NCI-H2227 treated with DMSO at 0.1 percent for 48 hours (cell line): ENCODE measurements at places on chromosomes 11 and 22.
A peak's percentile ranks its signal among the peaks of the same experiment; 100 is the strongest.

DNA sequence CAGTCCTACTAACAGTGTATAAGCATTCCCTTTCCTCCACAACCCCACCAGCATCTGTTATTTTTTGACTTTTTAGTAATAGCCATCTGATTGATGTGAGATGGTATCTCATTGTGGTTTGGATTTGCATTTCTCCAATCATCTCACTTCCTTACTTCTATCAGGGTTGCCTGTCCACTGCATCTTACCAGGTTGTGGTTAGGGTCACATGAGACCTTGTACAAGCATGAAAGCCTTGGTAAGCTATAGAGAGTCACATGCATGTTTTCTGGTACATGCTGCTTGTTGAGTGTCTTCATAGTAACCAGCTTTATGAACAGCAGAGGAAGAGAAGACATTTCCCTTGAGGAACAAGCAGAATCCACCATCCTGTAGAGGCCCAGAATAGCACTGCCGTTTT is 102.9 kb upstream of the PAX6 start:
- no peak for DNase-seq

DNA sequence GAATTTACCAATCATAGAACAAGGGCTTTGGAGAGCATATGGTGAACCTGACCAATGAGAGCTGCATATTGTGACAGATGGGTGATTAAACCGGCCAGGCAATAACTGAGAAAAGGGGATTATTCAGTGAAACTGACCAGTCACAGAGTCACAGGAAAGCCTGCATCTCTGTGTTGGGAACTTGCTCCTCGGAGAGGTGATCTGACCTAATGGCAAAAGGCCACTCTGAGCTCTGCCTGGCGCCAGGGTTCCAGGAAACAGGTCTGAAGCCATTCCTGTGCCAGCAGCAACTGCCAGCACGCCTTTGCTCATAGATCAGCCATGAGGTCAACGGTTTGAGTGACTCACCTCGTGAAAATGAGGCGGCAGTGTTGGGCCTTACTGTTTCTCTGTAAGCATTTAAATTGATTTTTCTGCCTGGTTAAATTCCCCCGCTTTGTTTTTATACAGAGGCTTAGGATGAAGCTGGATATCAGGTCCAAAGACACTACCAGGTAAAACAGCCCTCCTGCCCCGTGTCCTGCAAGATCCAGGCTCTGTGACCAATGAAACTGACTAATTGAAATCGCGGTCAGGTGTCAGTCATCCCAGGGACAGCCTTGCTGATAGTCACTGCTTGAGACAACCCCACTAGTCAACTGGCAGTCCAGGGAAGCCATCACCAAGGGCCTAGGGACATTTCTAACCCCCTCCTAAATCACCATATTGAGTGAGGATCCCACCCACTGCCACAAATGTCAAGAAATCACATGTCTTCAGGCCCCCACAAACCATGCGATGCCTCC is 35.8 kb upstream of the MYOD1 start:
- DNase-seq = no peak

DNA sequence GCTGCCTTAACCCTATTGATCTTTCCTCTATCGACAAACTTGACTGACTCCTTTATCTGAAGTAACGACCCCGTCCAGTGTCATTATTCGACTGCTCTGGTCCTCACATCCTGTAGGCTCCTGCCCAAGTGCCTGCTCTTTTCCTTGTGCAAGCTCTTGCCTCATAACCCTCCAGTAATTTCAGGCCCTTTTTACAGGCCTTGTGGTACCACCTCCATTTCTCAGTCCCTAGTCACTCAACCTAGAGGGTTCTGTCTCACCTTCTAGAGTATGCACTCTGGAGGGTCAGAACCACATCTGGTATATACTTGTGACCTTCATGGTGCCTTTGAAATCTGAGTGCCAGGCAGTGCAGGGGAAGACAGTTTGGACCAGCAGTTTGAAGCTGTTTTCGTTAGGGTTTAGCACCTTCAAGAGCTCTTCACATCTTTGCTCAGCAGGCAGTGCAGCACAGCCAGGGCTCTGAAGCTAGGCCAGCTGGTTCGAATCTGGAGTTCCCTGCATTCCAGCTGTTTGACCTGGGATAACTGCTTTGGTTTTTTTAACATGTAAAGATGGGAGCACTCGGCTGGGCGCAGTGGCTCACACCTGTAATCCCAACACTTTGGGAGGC is 11.2 kb downstream of the SNRPD3 start:
- no peak for DNase-seq

DNA sequence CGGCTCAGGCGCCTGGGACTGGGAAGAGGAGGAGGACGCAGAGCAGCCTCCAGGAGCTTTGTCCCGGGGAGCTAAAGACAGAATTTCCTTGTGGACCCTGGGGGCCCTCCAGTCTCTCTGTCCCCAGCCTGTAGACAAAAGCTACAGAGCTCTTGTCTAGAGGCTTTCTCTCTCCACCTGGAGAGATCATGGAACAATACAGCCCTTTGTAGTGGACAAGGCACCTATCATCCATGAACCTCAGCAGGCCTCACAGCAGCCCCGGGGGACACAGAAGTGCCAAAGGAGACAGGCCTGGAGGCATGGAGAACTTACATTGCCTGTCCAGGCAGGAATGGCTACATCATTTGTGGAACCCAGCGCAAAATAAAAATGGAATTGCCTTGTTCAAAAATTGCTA is 55.7 kb upstream of the TTLL12 start:
- DNase-seq = no peak

DNA sequence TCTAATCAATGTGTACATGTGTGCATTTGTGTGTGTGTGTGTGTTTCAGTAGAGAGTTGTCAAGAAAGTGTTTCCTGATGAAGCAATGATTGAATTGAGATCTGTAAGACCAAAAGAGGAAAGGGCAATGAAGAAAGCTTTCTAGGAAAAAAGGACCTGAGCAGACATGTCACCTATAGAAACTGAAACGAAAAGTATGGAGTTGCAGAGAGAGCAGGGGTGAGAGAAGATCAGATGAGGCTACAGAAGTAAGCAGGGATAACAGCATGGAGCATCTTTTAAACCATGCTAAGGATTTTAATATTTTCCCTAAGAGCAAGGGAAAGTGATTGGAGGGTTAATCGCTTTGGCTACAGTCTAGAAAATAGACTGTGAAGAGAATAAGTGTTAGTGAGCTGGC is 1459.4 kb upstream of the TENM4 start:
- no peak for DNase-seq

GRCh38 chr22:30574997-30575671 is 669 bp upstream of the GAL3ST1 start:
- no peak for DNase-seq

GRCh38 chr11:61163714-61164605 is 2.7 kb upstream of the VPS37C start:
- DNase-seq = no peak

GRCh38 chr11:81596704-81597103 is 1137.0 kb downstream of the FAM181B start:
- no peak for DNase-seq

- no peak for DNase-seq
These were observed 38.4 kb downstream of the FDX1 start for GRCh38 chr11:110468121-110468520.

DNA sequence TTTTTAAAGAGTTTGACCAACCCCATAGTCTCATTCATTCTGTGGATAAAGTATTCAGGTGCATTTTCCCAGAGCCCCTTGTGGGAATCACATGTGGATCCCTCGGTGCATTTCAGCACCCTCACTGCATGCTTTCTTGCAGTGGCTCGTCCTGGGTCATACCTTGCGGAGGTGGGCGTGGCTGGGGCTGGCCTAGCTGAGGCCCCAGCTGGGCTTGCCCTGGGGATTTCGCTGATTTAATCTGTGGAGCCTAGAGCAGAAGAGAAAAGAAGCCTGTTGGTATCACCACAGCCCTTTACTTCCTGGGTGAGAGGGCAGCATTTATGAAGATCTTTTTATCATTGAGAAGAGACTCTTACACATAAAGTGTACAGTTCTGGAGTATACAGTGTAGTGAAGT is 53.1 kb downstream of the FBXO7 start:
- DNase-seq = no peak

DNA sequence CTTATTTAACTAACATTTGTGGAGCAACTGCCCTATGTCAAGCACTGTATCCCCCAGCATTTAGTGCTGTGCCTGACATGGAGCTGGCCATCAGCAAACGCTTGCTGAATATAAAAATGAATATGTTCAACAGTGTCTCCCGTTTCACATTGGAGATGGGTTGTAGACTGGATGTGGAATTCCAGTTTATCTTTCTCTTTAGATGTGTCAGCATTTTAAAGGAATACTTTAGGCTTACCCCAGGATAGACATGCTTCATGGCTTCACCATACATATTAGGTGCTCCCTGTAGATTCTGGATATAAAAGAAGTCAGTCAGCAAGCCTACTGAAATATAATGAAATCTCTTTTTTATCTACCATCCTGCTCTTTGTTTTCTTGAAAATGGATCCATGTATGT is 21.3 kb upstream of the TPH1 start:
- no peak for DNase-seq

DNA sequence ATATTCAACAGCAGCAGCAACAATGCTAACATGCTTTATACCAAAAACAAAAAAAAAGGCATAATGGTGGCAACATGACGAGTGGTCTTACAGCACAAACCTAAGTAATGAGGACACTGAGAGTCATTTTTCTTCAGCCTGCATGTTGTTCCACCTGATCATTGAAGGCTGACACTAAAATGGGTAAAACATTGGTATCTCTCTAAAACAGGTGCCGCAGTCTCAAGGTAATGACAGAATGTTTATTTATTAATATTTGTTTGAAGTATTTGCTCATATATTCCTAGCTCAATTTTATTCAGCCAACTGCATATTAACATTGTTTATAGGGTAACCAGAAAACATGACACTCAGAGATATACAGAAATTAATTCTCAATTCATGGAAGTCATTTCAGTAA is 8.3 kb upstream of the DEUP1 start:
- DNase-seq = no peak

DNA sequence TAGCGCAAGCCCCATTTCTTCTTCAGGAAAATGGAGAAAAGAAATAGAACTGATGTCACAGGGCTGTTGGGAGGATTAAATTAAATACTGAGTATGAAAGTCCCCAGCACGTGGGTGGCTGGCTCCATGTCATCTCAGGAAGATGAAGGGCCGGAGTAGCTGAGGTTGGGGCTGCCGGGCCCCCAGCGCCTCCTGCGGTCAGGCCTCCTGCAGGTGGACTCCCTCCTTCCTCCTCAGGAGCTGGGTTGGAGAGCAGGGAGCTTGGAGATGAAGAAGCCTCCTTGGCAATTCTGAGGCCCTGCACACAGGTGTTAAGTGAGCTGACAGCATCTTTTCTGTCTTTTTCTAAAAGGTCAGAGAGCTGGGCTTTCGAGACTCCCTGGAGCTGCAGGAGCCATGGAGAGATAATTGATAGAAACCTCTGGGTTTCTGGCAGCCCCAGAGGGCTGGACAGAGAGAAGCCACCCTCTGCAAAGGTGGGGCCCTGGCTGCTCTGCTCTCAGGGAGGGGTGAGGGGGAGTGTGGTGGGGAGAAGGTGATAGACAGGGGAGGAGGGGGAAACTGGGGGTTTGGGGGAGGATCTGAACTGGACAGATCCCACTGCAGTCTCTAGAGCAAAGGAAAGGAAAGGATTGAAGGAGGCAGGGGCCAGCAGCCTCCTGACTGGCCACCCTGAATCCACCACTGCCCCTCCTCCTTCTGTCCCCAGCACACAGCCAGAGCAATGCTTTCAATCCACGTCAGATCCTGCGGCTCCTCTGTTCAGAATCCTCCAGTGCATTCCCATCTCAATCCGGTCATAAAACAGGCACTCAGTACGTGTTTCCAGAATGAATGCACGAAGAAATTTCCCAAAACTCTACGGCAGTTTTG is 210.8 kb downstream of the CEP164 start:
- peak; percentile 8 for DNase-seq

- DNase-seq = no peak
These were observed 409.2 kb upstream of the LRRC4C start for GRCh38 chr11:41868606-41869005.

DNA sequence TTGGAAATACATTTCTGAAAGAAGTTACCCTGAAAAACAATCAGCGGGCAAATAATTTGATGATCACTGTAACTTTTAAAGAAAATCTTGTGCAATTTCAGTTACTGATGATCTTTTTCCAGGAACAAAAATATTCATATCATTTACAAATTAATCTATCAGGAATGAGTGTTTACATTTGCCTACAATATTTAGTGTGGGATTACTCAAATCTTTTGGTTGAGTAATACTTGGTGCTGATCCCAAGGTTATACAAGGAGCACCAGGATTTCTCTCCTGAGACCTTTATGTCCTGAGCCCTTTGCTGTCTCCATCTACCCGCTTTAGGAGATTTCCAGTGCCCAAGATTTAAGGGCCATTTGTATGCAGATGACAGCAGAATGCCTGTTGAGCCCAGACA is 116.1 kb downstream of the ATXN10 start:
- DNase-seq = no peak

- DNase-seq = no peak
These were observed 16.7 kb upstream of the NAP1L4 start for GRCh38 chr11:3008746-3009336.

- no peak for DNase-seq
These were observed 119.7 kb downstream of the ETS1 start for GRCh38 chr11:128467610-128468041.

DNA sequence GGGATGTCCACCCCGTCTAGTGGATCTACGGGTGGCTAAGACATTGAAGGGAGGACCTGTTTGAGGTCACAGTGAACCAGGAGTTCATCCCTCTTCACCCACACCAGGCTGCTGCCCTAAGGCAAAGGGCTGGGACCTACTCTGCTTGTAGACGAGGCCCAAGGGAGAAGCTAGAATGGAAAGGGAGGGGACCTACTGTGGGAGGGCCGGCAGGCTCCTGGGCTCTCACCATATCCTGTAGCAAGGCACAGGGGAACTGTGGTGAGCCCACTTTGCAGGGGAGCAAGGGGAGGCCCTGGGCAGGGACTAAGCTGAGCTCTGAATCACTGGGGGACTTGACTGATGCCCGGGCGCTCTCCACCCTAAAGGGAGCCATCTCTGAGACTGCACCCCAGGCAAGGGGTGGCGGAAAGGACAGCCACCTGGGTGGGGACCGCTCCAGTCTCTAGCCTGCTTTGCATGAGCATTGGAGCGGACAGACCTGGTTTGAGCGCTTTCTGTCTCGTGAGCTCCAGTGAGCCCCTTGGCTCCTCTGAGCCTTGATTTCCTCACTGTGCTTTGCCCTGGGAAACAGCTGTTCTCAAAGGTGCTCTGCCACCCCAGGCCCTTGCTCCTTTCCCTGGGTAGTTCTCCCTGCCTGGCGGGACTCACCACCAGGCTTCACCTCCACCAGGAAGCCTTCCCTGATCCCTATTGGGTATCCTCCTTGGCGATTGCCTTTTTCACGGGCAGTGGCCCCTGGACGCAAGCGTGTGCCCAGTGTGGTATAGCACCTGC is 24.2 kb downstream of the PARVG start:
- DNase-seq = no peak

DNA sequence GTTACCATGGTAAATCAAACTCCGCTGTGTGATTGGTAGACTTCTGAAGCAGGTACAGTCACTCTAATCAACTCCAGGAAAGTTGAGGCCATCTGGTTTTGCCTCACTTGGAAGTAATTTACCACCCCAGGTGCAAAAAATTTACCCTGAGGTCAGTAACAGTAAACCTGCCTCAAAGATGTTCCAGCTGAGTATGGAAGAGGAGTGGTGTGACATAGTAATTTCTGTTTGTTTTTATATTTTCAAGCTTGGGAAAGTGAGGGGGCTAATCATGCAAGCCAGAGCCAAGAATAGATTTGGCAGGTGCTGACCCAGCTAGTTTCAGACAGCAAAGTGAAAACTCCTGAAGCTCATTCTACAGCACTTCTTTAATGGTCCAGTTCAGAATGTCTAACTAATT is 691.6 kb downstream of the NTM start:
- DNase-seq = no peak
